ENCODE measurements at places on chromosomes 1 and 21.

DNA sequence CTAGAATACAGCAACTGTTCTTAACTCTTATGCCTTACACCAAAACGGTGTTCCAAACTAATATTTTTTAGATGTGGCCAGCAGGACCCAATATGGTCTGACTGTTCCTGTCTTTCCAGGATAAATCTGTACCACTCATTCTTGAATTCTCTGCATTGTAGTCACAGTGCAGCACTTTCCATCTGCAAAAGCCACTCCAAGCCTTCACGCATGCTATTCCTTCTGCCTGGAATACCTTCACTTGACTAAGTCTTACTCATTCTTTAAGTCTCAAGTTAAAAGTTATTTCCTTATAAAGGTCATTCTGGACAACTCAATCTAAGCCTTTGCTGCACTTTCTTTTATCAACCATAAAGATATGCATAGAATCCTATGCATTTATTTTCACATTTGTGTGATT, 1194.5 kb downstream of the PLA2G4A start:
- DNase-seq = no peak

DNA sequence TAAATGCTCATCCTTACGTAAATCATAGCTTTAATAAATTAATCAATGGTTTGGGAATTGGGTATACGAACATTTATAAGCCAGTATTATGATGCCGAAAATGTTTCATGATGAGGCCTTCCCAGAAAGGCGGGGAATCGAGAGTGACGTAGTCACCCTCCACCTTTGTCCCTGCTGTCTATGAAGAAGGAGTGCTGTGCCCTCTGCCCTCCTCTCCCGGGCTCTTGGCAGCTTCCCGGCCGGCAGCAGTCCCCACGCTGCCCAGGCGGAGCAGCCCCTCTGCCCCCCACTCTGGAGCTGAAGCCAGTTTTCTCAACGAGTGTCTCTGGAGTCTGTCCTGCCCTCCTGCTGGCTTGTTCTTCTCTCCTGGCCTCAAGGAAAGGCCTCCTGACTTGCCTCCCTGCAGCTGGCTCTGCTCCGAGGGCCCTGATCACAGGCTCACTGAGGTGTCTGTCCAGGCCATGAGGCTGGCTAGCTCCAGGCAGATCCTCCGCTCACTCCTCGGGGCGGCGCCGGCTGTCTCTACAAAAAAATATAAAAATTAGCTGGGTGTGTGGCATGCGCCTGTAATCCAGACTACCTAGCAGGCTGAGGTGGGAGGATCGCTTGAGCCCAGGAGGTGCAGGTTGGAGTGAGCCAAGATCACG, 150.7 kb upstream of the COL6A1 start:
- no peak for DNase-seq

GRCh38 chr21:35475762-35476161, 426.7 kb upstream of the RUNX1 start:
- no peak for DNase-seq

- DNase-seq = no peak
Measured at GRCh38 chr1:177174921-177175634, 4.3 kb downstream of the BRINP2 start.

- DNase-seq = no peak
Measured at GRCh38 chr1:993379-993995, 6.4 kb downstream of the HES4 start.

DNA sequence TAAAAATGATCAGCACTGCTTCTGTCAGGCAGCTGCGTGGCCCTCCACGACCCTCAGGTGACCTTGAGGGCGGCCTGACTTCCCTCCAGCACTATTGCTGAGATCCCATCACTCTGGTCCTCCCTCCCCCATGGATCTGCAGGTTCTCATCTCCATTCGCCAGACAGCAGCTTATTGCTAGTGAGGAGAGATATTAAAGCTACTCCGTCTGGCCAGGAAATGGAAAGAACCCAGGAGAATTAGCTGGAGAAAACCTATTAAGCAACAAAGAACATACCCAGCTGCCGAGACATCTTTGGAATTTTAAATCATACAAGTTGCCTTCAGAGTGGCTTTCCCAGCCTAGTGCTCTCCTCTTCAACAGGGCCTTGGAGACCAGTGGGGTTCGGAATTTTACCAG, 25.7 kb upstream of the KCNN3 start:
- DNase-seq = no peak

DNA sequence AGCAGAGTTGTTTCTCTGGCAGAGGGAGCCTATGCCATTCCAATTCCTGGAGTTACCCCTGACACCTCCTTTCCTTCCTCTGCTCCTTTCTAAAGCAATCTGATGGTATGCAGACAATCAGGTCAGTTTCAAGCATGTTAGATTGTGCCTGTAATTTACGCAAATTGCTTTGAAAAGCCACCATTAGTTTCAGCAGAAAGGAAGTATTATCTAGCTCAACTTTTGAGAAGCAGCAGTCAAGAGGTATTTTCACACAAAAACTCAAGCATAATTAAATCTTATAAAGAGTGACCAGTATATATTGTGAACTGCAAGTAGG, 2.2 kb downstream of the ERRFI1 start:
- no peak for DNase-seq

GRCh38 chr1:12380326-12381249, 150.8 kb downstream of the VPS13D start:
- no peak for DNase-seq

DNA sequence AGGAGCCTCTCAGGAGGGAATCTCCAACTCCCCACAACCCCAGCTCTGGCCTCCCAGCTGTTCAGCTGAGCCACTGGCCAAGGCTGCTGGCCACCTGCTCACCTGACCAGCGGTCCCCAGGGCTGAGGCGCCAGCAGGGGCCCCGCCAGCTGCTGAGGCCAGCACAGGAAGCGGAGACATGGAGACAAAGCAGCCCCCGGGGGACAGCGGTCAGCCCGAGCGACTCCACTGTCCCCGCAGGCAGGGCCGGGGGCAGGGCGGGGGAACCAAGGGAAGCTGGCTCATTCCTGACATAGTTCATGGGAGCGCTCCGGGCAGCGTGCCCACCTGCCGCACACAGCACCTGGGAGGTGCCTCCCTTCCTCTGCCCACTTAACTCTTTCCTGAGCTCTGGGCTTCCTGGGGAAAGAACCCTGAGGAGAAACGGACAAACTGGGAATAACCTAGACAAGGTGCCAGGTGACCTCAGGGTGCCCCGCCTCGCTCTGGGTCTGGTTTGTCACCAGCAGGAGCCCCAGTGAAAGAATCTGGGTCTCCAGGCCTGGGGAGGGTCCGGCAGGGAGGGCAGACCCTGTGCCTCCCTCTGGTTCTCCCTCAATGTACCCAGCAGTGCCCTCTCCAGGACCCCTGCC, 10.7 kb downstream of the EPHA2 start:
- no peak for DNase-seq

- no peak for DNase-seq
Measured at GRCh38 chr1:8421721-8422120, 103.8 kb downstream of the SLC45A1 start.

DNA sequence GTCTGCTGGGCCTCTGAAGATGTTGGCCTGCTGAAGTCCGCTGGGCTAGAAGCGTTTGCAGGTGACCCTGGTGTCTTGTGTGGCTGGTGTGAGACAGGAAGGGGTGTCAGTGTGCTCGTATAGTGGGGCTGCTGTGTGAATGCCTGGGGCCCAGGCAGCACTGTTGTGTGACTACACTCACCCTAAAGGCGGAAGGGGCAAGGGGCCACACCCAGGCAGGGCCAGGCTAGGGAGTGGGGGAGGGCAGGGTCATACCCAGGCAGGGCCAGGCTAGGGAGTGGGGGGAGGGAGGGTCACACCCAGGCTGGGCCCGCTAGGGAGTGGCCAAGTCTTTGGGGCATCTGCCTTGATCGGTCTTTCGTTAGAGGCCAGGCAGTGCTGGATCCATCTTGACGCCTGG, 25.0 kb downstream of the PDXK start:
- no peak for DNase-seq

DNA sequence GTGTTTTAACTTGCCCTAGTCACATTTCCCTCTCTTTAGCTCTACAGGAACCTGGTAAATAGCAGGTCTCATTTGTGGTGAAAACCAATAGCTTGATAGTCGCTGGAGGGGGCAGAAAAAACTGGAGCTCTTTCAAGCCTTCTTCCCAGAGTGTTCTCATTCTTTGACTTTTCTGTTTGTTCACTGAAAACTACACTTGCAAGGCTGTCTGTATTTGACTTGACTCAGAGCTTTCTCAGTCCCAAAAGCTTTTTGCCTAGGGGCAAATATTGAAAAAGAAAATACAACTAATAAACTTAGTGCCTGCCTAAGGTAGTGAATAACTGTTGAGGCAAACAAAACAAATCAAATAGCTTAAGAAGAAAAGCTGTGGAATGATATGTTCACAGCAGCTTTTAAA, 217.1 kb upstream of the CHRM3 start:
- no peak for DNase-seq

DNA sequence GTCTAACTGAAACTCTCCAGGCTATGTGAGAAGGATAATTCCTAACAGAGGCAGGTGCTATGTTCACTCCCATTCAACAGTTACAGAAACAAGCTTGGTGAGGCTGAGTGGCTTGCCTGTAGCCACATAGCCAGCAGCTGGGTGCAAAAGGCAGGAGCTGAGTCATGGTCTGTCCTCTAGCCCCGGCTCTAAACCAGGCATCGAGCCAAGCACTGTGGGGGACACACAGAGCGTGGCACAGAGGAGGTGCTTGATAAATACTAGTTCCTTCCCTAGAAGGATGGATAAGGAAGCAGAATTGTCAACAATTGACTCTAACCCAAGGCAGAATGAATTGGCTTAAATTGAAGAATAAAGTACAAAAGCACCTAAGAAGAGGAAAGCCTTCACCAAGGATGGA, 10.4 kb upstream of the KCNA2 start:
- no peak for DNase-seq

DNA sequence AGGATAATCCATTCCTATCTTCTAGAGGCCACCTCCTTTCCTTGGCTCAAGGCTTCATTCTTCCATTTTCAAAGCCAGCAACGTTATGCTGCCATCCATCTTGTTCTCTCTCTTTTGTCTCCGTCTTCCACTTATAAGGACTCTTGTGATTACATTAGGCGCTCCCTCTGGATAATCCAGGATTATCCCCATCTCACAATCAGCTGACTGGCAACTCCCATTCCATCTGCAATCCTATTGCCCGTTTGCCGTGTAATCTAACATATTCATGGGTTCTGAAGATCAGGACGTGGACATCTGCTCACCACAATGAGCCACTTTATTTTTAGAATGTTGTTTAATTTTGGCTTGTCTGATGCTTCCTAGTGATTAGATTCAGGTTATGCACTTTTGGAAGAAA, 89.3 kb downstream of the EBNA1BP2 start:
- no peak for DNase-seq

GRCh38 chr21:44454747-44455523, at the start of gene LRRC3:
Gene LRRC3, plus strand, starts transcription at chr21:44455510. Its CDS starts 1,135 bp downstream, at chr21:44456645.
- DNase-seq = peak; percentile 83

DNA sequence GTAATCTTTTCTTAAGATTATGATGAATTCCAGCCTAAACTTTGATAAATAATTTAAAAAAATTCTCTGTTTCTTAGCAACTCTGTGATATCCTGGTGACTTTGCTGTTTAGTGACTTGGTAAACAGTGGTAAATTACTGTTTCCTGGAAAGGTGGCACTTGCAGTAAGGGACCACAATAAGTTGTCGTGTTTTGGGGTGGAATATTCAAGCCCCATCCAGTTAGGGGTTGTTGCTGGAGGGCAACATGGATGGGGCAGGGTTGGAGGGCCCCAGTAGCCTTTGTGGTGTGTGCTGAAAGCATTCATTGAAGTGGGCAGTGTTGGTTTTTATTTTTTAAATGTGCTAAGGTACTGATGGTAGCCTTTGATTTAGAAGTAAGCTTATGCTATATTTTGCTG, 30.3 kb downstream of the PRDM2 start:
- peak; percentile 68 for DNase-seq

GRCh38 chr1:160489513-160490261, 33.4 kb downstream of the SLAMF6 start:
- no peak for DNase-seq

- no peak for DNase-seq
Measured at GRCh38 chr1:111930356-111930755, 59.1 kb downstream of the KCND3 start.

DNA sequence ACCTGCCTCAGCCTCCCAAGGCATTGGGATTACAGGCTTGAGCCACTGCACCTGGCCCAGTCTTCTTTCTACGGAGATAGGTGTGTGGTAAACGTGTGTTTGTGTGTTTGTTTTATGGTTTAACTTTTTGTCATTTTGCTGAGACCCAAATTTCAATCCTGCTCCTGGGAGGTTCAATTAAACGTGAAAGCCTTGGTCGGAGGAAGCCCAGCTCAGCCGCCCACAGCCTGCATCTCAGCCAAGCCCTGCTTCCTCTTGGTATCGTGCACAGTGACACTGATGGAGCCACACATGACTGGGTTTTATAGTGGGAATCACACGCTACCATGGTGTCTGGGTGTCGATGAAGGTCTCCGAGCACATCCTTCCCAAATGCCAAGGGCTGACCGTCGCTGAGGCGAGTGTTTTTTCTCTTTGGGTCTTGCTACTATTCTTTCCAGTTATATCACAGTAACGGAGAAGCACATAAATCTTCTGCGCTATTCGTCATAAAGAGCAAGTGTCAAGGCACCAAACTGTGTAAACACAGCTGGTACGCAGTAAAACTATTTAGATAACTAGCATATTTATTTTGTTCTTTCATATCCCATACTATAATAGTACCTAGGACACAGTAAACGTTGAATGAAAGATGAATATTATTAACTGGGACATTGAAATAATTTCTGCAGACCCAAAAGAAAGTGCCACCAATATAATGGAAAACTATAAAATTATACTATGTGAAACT, 39.3 kb downstream of the HLCS start:
- no peak for DNase-seq

- no peak for DNase-seq
Measured at GRCh38 chr1:242004751-242005495, 6.0 kb upstream of the MAP1LC3C start.

- DNase-seq = no peak
Measured at GRCh38 chr1:25197235-25197975, 34.9 kb downstream of the SYF2 start.

DNA sequence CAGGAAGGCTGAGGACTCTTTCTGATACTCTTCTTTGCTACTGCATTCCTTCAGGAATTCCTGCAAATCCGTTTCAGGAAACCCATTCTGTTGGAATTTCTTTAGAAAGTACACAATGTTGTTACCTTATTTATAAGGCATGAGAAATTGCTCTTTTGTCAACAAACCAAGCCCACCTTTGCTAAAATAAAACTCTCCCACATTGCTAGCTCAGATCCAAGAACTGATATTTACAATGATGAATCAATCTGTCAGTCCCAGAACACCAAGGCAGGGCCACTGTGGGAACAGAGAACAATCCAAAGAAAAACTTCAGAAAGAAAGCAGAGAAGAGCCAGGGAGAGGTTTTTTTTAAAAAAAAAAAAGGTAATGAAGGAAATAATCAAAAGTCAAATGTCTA, 36.6 kb upstream of the LPAR3 start:
- no peak for DNase-seq

All from CD4-positive, alpha-beta T cell treated with Interleukin-21 for 1 hour (primary cell).